ENCODE measurements at places on chromosomes 5 and 9. TPM values are rescaled to one million over a fixed set of nuclear protein-coding genes. Genes with fewer than 3 reads are reported as not detected.

Gene PCDHGC4
- polyA plus RNA-seq: 0.05 TPM

Gene OR1Q1
- 0.05 TPM for polyA plus RNA-seq

Gene MAML1
- 13.3 TPM for polyA plus RNA-seq

Gene IFNA21
- polyA plus RNA-seq: 0.02 TPM

Gene CCNO
- polyA plus RNA-seq: 1.0 TPM

Gene CNOT6
- polyA plus RNA-seq: 14.2 TPM

Gene CAPSL
- 2.6 TPM for polyA plus RNA-seq

Gene CSF1R
- 7.3 TPM for polyA plus RNA-seq

Gene MARVELD2
- polyA plus RNA-seq: 2.8 TPM

Gene ARHGEF37
- polyA plus RNA-seq: 2.5 TPM

Gene TLX3
- polyA plus RNA-seq: 0.05 TPM

Gene HSPB3
- polyA plus RNA-seq: 0.87 TPM
